ENCODE measurements at places on chromosomes 3 and 15.

DNA sequence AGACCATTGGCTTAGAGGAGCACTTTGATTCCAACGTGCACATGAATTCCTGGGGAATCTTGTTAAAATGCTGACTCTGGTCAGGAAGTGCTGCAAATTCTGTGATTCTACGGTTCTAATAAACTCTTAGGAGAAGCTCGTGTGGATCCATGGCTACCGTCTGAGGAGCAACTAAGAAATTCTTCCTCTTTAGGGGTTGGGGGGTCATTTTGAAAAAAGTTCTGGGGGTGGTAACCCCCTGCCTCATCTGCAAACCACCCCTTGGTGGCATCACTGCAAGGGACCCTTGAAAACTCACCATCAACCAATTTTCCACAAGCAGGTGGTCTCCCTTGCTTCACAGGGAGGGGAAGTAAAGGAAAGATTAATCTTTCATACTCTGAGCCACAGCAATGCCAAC lies 52.2 kb upstream of the IGF1R start:
- no peak for DNase-seq

GRCh38 chr15:100899601-100900000 lies 19.6 kb upstream of the LRRK1 start:
- no peak for DNase-seq

DNA sequence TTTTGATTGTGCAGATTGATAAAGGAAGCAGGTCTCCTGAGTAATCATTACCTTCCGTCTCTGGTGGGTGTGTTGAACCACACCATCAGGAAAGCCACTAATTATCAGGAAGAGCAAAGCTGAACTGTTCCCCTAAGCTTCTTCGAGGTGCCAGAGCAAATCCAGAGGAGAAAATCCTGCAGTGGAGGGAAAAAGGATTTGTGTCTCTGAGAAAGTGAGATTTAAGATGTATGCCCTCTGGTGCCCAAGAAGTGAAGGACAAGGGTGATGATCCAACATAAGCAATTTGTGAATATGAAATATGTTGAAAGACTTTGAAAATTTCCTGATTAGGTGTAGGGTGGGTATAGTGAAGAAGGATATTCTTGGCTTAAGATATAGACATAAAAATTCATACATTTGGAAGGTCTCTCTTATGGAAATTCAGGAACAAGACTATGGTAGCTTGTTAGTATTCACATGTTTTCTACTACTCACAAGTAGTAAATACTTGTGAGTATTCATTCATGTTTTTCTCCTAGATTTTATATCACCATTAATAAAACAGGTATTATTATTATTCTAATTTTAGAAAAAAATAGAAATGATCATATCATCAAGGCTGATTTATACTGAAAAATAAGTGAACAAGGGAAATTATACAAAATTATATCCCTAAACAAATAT lies 34.8 kb downstream of the COMMD2 start:
- DNase-seq, result peak; percentile 37

DNA sequence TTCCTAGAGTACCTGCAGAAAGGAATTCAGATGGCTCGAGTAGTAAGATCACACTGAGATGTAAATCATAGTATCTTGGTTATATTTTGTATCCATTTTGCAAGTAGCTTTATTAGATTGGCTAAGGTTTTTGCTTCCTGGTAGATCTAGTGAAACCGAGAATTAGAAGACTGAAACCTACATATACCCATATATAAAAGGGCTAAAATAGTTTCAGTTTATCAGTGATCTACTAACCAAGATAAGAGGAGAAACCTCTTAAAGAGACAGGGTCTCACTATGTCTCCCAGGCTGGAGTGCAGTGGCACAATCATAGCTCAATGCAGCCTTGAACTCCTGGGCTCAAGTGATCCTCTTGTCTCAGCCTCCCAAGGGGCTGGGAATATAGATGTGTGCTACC lies 135.3 kb downstream of the PCCB start:
- DNase-seq, result no peak

GRCh38 chr15:92417716-92418115 lies 24.0 kb downstream of the ST8SIA2 start:
- DNase-seq, result no peak

- DNase-seq, result no peak
These were observed 95.1 kb downstream of the APBA2 start for GRCh38 chr15:28980709-28981350.

GRCh38 chr3:5072100-5072816 lies 49.8 kb upstream of the ARL8B start:
- DNase-seq, result no peak

DNA sequence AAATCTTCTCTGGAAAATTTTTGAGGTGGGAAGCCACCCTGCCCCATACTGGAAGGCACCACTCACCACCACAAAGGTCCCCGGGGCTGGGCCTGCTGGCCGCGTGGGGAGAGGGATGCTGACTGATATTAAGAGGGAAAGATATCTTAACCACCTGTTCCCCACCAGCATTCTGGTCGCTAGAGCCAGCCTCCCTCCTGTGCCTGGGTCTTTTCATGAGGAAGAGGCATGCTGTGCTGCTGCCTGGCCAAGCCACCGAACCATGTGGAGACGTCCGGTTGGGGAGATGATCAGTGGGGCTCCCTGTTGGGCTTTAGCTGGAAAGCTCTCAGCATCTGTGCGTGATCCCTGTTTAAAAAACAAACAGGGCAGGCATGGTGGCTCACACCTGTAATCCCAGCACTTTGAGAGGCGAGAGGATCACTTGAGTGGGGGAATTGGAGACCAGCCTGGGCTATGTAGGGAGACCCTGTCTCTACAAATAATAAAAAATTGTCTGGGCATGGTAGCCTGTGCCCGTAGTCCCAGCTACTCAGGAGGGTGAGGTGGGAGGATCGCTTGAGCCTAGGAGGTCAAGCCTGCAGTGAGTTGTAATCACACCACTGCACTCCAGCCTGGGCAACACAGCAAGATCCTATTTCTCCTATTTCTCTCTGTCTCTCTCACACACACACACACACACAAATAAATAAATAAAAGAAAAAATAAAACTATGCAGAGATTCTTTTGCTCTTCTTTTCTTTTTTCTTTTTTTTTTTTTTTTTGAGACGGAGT lies 1.0 kb downstream of the KLHL18 start:
- DNase-seq, result no peak

- DNase-seq, result no peak
These were observed 21.9 kb upstream of the CP start for GRCh38 chr3:149243540-149243939.

GRCh38 chr15:98715890-98716443 lies 67.6 kb downstream of the IGF1R start:
- DNase-seq, result no peak

- no peak for DNase-seq
These were observed 63.0 kb downstream of the MINAR1 start for GRCh38 chr15:79494963-79495755.

GRCh38 chr15:49817100-49817499 lies 196.3 kb downstream of the DTWD1 start:
- no peak for DNase-seq

GRCh38 chr15:33584797-33585196 lies 274.0 kb downstream of the RYR3 start:
- DNase-seq, result no peak

DNA sequence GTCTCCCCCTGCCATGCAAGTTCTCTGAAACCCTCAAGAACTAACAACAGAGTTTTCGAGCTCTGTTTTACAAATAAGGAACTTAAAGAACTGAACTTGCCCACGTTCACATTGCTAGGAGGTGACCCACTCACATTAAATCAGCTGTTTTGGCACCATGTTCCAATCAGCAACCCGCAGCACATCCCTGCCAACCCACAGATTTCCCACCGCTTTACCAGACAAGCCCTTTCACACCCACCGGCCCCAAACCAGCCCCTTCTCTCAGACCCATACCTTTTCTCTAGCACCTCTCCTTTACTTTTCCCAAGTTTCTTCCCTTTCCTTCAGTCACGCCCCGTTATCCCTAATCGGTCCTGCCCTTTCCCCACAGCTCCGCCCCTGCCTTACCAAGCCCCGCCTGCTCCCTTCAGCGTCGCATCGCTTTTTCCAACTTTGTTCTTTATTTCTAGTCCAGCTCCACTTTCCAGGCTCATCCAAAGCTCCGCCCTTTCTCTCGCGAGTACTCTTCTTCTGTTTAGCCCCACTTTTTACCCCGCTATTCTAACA lies 804 bp upstream of the BRPF1 start:
- DNase-seq, result no peak

- DNase-seq, result no peak
These were observed 27.4 kb downstream of the ZXDC start for GRCh38 chr3:126448136-126448892.

DNA sequence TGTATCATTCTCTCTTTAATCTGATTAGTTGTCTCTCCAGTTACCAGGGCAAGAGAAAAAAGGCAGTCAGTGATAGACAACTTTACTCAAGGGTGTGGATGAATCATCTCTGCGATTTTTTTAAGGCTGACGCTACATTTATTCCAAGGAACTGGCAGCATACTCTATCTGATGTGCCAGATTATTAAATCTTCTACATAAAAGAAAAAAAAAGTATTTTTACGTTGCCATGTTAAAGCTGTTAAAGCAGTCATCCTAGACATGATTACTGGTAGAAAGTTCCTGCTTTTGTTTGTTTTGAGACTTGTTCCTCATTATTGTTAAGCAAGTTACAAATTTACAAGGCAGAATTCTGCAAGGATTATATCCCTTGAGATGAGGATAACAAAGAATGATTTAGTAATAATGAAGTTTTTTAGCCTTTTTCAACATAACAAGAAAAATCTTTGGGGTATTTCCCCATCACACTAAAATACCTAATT lies 121.7 kb downstream of the CBLB start:
- DNase-seq, result peak; percentile 9

- no peak for DNase-seq
These were observed 52.1 kb downstream of the VGLL4 start for GRCh38 chr3:11591391-11592282.

DNA sequence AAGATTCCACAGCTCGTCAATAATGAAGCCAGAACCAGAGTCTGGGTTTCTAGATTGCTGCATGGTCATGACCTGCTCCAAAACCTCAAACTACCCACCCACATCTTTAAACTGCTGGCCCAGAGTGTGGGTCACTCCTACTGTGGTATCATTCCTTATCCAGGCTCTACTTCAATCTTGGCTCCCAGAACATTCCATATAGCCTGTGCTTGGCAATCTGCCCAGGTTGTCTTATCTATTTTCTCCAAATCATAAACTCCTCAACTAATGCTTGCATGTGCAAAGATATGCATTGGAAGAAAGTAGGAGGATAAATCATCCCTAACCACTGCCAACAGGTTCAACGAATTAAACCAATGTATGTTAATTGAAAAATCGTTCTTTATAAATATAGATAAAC lies 169.7 kb downstream of the ANXA2 start:
- DNase-seq, result no peak

DNA sequence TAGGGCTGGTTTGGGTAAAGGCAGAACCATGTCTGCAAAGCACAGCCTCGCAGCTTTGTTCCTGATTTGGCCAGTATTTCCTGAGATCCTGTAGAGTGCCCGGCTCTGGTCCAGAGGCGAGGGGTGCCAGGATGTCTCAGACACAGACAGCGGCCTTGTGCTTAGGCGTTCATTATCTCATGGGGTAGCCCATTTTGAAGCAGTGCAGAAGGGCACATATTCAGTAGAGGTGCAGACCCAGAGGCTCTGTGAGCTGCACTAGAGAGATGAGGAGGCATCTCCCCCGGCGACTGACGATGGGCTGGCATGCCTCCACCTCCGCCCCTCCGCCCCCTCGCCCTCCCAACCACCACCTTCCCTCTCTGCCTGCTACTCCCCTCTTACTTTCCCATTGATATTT lies 170.3 kb downstream of the CHDH start:
- no peak for DNase-seq

- DNase-seq, result no peak
These were observed 149.4 kb downstream of the STAG1 start for GRCh38 chr3:136602818-136603217.

DNA sequence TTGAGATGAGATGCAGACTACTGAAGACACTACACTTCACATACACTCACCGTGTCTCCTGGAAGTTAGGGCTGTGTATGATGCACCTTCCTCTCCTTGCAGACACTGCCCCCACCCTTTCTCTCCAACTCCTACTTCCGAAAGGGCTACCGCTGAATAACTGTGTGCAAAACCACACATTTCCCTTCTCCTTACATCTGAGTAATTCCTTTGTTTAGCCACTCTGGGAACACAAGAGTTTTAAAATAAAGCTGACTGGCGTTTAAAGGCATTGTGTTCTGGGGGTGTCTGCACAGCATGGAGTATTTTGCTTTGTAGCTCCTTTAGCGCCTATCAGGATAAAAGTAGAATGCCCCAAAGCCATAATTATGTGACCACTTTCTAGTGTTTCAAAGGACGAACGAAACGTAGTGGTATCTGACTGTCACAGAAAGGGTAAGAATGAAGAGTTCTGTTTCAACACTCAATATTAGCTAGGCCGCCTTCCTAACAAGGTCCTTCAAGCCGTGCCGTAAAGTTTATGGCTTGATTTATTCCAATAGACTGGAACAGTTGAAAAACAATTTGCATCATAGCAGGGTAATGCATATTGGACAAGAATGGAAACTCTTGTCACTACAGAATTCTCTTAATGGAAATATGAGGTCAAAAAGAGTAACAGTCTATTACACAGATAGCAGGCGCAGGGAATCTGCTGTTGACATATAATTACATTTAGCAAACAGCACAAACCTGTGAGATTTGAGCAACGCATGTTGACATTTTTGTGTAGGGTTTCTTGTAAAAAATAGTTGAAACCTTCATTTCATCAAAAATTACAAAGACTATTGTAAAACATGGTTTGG lies 619.9 kb downstream of the FOXP1 start:
- no peak for DNase-seq

GRCh38 chr15:71496336-71496955 lies 313.9 kb upstream of the NR2E3 start:
- DNase-seq, result no peak

DNA sequence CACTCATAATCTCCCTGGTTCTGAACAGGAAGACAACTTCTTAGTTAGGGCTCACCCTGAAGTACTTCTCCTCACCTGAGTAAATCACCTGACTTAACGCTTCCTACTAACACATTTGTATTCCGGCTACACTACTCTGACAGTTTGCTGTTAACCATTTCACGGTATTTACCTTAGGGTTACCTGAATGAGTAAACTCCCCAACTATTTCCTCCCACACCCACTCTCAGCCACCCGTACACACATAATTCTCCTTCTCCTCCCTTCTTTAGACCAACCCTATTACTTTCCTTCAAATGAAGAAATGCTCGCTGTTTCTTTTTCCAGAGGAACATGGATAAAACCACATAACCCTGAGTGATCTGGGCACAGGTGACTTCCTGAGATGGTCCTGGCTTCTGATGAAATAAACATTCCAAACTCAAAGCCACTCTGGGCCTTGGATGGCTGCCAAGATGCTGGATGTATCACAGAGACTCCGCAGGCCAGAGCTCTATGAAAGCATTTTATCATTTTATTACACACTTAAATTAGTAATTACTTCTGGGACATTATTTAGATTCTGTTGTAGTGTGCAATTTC lies 183.6 kb upstream of the ATP11B start:
- no peak for DNase-seq

GRCh38 chr3:40381904-40382616 lies 4.9 kb upstream of the ENTPD3 start:
- no peak for DNase-seq

DNA sequence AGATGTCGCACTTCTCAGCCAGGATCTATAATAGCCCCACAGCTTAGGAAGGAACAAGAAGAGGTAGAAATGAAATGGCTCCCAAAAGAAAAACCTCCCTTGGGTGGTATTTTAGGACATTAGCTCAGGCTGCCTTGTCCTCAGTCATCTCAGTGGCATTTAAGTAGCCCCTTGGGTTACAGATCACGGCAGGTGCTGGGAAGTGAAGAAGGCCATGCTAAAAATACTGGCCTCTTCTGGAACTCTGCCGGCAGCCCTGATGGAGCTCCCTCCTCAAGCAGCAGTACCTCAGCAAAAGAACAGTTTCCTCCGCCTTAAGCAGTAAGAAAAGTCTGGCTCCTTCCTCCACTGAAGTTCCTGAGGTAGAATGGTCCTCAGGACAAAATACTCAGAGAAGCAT lies 7.3 kb upstream of the TPM1 start:
- no peak for DNase-seq

Measured in AG04449 (cell line).